ENCODE measurements at places on chromosomes 7 and 10.

- no peak for DNase-seq
Measured at GRCh38 chr10:114624422-114624821, 33.7 kb downstream of the ABLIM1 start.

GRCh38 chr7:74235518-74236268 is 18.5 kb downstream of the RFC2 start:
- no peak for DNase-seq

GRCh38 chr10:71975087-71975870 is 11.1 kb downstream of the CHST3 start:
- DNase-seq, result no peak

DNA sequence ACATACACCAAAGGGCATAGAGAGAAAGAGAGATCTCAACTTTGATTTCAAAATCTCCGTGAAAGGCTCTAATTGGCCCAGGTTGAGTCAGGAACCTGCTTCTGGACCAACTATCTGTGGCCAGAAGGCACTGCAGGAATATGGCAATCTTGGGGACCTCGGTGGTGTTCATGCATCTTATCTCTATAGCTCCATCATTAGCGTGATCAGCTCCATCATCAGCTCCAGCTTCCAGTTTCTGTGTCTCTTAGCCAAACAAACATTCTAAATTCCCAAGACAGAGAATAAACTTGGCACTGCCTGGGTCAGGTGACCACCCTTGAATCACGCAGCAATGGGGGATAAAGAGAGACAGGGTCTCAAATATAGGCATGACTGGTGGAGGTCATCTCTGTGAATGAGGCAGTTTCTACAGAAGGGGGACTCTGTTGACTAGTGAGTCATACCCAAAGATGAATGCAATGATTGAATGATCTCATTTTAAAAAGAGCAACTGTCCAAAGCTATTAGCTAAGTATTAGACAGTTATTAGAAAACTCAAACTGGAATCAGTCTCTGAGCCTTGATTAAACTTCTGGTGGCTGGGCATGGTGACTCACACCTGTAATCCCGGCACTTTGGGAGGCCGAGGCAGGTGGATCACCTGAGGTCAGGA is 5.4 kb upstream of the NRF1 start:
- no peak for DNase-seq

DNA sequence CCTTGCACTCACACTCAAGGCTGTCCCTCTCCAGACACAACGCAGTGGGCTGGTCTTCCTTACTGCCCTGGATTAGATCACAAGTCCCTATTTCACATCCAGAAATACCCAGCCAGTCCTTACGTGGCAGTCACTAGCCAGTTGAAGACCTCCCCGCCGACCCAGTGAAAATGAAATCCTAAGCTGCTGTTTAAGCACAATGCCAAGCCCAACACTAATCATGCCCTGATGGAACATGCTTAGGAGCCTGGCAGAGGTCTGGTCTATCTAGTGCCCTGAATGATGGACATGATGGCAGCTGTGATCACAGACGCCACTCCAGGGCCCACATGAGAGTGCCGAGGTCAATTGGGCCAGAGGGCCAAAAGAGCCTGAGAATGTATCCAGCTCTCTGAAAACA is 389.0 kb downstream of the GRID1 start:
- DNase-seq, result no peak

DNA sequence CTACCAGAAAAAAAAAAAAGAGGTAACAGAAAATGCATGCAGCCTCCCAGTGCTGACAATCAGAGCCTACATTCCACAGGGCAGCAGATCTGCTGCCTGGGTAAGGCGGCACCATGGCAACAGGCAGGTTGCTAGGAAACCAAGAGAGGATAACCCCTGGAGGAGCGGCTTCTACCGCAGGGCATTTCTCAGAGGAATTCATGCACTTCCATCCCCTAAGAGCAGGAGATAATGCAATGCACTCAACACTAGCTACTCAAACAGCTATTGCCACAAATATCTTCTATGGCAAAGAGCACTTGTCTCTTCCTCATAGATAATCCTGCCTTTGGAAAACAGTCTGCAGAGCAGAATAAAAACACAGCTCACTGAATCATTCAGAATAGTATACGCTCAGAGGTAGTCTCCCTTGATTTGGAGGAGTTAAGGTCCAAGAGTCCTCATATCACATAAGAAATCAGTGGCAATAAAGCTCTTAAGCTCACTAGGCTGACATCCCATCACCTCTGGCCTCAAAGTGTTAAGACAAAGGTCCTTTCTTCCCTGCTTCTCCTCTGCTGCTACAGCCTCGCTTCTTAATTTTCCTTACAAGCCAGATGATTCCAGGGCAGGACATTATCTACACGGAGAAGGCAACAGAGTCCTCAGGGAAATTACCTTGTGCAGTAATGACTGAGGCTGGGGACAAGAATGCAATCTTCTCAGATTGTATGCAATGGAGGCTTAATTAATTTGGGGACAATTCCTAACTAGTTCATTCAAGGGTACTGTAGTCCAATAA is 10.7 kb downstream of the PSAP start:
- DNase-seq, result peak; percentile 47

GRCh38 chr7:46145412-46145811 is 224.3 kb upstream of the IGFBP3 start:
- peak; percentile 53 for DNase-seq

GRCh38 chr10:21078410-21079329 is 181.6 kb upstream of the NEBL start:
- DNase-seq, result no peak

- no peak for DNase-seq
Measured at GRCh38 chr7:368651-369475, 78.9 kb downstream of the FOXL3 start.

DNA sequence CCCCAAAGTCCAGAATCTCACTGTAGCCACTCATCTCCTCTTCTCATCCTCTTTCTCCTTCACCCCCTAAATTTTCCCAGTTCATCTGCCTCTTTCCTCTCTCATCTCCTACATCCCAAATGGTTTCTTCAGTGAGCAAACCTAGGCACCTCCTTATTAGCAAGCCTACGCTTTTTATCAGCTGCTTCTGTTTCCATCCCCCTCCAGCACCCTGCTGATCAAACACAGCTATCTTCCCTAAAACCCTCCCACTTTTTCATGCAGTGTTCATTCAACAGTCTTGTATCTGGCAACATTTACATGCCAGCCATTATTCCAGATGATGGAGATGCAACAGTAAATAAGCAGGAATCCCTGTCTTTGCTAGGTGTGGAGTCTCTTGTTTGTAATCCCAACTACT is 3.3 kb upstream of the ABRAXAS2 start:
- no peak for DNase-seq

All from GOT3 (cell line).